GOT3 (cell line): ENCODE measurements at places on chromosomes 5 and 9.
A peak's percentile ranks its signal among the peaks of the same experiment; 100 is the strongest.

- no peak for DNase-seq
These were observed 655.2 kb downstream of the ANXA1 start for GRCh38 chr9:73806876-73807275.

DNA sequence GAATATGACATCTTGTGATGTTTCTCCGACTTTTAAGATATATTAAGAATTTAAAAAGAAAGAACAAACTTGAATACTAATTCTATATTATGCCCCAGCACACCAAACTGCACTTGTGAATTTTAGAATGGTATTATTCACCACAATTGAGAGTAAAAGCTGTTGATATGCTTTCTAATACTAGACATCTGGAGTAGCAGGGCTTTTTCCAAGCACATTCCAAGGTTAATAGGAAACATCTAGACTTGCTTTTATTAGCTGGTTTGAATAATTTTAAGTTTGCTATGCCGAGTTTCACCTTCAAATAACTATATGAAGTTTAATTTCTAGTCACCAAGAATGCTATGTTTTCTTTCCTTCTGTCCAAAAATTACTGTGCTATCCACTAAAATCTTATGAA, 13.5 kb downstream of the NREP start:
- DNase-seq: no peak

GRCh38 chr9:95516221-95516733, 494 bp downstream of the PTCH1 start:
- DNase-seq: no peak

- no peak for DNase-seq
These were observed 656 bp downstream of the CEP78 start for GRCh38 chr9:78236551-78236910.

DNA sequence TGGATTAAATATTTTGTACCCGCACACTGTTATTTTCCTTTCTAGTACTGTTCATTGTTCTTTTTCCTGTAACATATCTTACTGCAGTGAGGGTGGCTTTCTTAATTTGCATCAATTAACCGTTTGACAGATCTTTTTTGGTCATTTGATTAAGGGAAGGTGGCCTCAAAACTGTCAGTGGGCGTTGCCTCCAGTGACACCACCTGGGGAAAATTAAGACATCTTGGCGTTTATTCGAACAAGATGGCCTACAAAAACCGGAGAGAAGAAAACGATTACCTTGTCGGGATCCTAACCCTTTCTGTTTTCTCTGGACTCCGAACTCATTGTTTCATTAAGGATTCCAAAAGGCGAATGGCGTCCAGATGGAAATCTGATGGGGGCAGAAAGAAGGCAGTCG, 2.0 kb downstream of the BASP1 start:
- no peak for DNase-seq

DNA sequence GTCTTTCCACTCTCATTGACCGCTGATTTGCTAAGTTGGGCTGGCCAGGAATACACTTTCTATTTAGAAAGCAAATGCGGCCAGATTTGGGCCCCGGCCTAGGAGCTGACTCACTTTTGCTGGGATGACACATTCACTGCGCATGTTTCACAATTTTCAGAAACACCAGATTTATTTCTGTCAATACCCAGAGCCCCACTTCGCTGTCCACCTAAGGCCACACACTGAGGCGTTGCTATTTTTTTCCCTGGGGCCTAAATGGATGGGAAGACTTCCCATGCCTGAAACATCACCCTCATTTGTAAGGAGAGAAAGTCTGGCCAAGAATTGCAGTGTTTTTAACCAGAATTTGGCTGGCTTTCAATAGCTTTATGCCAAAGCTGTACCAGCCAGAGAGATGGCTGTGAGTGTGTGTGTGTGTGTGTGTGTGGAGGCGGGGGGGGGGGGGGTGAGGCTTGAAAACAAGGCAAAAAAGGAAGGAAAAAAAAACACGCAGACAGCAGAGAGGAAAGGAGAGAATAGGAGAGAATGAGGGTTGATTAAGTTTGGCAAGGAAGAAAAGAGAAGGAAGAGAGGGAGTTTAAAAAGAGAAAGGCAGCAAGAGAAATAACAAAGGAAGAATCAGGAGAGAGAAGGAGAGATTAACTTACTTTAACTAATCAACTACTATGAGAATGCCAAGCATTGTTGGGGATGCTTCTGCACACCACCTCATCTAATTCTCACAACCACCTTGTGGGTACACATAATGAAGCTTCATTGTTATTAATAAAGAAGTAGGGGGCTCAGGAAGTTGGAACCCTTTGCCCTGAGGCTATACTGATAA, 261.4 kb upstream of the KLF4 start:
- DNase-seq: peak; percentile 19

DNA sequence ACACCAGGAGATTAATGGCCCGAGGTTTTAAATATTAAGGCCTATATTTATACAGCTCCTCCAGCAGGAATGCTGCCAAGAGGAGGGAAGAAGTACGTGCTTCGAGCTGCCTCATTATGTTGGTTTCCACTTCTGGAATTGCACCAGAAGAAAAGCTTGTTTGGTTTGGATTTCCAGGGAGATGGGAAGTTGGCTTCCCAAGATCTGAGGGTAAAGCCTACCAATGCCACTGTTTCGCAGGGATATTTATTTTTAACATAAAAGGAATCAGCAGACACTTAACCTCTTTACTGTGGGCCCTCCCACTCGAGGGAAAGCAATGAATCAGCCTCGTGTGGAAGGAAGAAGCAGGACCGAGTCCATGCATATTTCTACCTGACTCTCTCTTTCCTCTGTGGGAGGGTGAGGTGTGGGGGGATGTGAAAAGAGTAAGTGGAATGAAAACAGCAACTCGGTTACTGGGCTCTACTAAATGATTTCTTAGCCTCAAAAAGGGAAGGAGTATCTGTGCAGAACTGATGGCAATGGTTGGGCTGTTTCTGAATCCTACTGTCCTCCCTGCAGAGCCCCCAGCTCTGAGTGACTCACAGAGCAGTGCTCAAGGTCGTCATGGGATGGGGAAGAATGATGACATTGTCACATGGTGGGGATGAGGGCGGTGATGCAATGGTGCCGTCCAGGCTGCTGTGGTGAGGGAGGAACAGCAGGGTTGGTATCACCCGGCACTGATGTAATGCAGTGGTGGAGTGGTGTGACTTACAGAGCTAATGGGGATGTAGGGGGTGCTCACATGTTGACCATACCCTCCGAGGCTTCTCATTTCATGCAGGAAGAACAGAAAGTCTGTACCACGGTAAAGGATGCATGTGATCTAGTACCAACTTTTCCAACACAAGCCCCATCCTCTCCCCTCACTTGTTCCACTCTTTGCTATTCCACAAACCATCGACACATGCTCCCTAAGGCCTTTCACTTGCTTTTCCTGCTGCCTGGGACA, 215.0 kb upstream of the PANK3 start:
- DNase-seq: no peak

- no peak for DNase-seq
These were observed 84.9 kb downstream of the RGS3 start for GRCh38 chr9:113548221-113549041.

DNA sequence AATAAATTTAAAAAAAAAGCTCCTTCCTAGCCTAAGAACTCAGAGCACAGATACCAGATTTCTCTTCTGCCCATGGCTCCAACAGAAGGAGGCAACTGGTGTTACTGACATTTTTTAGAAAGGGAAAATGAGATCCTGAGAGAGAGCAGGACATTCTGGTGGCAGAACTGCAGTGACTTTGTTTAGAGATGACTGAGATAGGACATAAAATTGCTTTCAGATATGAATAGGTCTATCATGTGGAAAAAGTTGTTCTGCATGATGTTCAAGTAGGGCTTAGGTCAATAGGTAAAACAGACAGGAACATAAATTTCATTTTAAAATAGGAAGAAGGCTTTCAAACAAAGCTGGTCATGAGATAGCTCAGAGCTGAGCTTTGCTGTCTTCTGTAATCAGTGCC, 49.6 kb downstream of the NIPAL4 start:
- no peak for DNase-seq

DNA sequence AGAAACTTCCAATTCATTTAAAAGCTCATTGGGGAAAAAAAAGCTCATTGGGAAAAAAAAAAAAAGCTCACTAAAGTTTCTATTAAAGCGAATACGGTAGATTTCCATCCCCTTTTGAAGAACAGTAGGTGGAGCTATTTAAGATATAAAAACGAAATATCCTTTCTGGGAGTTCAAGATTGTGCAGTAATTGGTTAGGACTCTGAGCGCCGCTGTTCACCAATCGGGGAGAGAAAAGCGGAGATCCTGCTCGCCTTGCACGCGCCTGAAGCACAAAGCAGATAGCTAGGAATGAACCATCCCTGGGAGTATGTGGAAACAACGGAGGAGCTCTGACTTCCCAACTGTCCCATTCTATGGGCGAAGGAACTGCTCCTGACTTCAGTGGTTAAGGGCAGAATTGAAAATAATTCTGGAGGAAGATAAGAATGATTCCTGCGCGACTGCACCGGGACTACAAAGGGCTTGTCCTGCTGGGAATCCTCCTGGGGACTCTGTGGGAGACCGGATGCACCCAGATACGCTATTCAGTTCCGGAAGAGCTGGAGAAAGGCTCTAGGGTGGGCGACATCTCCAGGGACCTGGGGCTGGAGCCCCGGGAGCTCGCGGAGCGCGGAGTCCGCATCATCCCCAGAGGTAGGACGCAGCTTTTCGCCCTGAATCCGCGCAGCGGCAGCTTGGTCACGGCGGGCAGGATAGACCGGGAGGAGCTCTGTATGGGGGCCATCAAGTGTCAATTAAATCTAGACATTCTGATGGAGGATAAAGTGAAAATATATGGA, at the start of gene PCDHGA12:
Gene PCDHGA12, plus strand, starts transcription at position 176 of the 782 bp plus-strand sequence. Its CDS starts 253 bp downstream, at position 429.
- DNase-seq: no peak

DNA sequence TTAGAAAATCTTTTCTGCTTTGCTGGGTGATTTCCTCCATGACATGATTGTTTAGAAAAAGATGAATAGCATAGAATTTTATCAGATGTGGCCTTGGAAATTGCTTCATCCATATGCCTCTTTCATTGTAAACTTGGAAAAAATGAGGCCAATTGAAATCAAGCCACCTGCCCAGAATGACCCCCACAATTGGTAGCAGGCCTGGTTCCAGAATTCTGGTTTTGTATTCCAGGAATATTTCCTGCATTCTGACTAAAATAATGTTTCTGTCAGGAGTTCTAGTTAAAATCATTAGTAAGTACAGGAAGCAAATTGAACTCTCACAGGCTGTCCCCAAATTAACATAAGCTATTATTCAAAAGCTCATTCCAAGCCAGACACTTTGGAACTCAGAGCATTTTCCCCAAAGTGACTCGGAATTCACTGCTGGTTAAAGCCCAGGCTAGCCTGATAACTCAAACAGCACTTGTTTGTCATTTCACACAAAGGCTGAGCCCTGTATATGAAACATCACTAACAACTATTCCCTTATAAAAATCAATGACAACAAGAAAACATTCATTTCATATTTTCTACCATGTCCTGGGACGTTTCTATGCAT, 75.1 kb upstream of the ADCY2 start:
- no peak for DNase-seq

DNA sequence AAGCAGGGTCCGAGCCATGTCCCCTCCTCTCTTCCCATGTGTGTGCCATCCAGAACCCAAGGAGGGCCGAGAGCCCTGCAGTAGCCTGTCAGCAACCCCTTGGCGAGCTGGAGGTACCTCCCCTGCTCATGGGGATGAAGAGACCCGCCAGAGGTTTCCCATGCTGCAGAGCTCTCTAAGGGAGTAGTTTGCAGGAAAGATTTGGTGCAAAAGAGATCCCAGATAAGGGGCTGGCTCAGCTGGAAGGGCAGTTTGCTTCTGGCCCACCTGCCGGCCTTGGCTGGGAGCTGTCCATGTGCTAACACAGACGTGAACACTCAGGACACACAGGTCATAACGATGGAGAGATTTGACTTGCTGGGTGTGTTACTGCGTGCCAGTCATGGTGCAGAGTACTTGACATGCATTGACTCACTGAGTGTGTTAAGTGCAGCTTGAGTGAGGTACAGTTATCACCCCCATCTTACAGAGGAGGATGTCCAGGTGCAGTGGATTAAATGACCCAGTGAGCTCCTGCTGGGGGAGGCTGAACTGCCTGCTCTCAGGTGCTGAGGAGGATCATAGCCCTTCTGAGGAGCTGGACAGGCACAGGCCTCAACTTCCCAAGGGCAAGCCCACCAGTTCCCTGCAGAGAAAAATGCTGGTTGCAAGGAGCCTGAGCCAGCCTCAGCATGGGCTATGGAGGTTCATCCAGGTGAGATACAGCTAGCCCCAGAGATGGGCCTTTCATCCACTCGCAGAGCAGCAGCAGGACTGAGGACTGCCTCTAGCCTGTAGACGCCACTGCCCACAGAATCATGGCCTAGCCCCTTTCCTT, 6.3 kb upstream of the SLC25A48 start:
- DNase-seq: no peak

GRCh38 chr9:87605676-87606075, 108.0 kb downstream of the DAPK1 start:
- DNase-seq: no peak

DNA sequence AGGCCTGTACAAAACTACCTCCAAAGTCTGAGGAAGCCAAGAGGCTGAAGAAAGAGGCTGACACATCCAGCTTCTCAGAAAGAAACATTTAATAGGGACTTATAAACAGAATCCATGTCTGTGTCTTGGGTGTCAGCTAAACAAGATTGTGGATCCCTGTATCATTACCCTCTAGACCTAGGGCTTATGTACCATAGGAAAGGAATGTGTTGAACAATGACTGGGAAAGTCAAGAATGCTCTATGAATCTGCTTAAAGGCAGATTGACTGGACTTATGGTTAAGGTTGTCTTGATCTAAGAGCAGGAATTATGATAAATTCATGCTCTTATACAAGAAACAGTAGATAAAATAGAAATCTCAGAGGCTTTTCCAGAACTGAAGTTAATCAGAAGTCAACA, 335.7 kb upstream of the RPS23 start:
- DNase-seq: no peak

GRCh38 chr9:133822430-133823065, 84.4 kb upstream of the SARDH start:
- no peak for DNase-seq

DNA sequence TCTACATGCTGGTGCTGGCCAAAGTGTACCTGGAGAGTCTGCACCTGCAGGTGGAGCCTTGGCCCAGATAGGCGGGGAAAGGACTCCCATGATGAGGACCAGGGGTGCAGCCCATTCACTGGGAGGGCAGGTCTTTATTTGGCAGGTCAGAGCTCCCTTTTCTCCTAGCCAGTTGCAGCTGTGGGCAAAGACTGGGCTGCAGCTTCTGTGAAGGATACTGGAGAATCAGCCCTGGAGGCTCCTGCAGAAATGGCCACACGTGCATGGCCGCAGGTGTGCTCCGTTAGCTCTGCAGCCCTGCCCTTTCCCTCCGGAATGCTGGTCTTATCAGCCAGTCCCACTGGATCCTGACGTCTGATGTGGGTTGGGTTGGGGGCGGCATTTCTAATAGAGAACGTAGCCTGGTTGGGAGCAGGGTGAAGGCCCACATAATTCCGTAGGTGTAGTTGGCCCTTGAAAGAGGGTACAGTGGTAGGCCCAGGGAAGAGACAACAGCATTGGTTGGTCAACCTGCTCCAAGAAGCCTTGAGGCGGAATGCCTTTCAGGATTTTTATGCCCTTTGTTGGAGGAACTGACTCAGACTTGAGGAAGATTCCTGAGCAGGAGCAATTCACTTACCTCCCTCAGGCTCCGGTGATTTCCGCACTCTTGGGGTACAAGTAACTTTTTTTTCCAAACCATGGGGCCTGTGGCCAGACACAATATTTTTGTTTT, 22.0 kb upstream of the TIFAB start:
- DNase-seq: no peak
